ENCODE measurements at places on chromosomes 4 and X.

GRCh38 chr4:39054497-39054896 is 7.5 kb upstream of the KLHL5 start:
- no peak for DNase-seq

GRCh38 chr4:128658214-128658631 is 151.3 kb upstream of the JADE1 start:
- DNase-seq, result no peak

GRCh38 chr4:53576676-53577372 is 14.5 kb downstream of the LNX1 start:
- DNase-seq, result no peak

GRCh38 chr4:140253556-140254027 is 99.6 kb upstream of the MAML3 start:
- DNase-seq, result no peak

GRCh38 chr4:181194096-181194495 is 1049.1 kb upstream of the TENM3 start:
- DNase-seq, result no peak

DNA sequence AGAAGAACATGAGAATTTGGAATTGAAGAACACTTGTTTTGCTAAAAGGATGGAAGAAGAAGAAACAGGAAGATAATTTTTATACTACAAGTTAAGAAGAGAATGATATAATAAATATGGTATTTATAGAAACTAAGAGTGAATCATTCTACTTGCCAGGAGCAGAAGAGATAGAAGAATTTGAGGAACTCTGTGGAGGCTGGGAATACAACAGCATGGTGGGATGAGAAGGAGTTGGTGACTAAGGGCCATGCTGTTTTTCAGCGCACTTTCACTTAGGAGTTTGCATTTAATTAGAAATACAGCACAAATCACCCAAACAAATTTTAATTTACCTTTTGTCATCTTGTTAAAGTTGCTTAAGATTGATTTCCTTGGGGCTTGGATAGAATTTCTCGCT is 20.5 kb downstream of the HADH start:
- no peak for DNase-seq

DNA sequence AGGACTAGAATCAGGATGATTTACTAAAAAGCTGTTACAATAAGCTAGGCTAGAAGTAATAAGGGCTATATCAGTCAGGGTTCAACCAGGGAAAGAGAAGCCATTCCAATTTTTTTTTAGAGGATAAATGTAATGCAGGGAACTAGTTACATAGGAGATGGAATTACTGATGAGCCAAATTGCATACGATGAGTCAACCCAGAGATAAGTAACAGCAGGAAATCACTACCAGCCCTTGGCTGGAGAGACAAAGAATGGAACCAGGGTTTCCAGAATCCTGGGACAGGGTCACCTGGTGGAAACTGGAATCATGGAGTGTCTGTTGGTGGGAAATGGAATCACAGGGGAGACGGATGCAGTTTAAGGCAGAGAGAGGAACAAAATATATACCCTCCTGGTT is 13.1 kb upstream of the MAGEA4 start:
- DNase-seq, result no peak

- no peak for DNase-seq
Observed at GRCh38 chrX:130393451-130394074, 8.1 kb upstream of the GPR119 start.

GRCh38 chr4:44760142-44760898 is 34.0 kb upstream of the GNPDA2 start:
- no peak for DNase-seq

DNA sequence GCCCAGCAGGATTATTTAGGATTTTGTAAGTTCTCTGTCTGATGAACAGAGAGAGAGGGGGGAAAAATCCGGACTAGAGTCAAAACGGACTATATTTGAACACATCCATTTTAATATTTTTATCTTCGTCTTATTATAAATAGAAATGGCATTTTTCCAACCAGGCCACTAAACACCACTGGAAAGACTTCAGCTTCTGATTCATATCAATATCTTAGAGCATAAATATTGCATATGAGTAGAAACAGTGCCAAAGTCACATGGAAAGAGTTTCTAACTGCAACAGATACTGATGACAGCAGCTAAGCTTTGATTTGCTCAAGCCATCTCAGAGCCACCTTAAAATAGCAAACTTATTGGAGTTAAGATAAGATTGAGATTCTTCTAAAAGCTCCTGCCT is 456 bp downstream of the PPARGC1A start:
- DNase-seq, result no peak

GRCh38 chr4:35643661-35644060 is 600.7 kb downstream of the ARAP2 start:
- no peak for DNase-seq

GRCh38 chr4:18689308-18690115 is 668.0 kb upstream of the LCORL start:
- DNase-seq, result no peak

DNA sequence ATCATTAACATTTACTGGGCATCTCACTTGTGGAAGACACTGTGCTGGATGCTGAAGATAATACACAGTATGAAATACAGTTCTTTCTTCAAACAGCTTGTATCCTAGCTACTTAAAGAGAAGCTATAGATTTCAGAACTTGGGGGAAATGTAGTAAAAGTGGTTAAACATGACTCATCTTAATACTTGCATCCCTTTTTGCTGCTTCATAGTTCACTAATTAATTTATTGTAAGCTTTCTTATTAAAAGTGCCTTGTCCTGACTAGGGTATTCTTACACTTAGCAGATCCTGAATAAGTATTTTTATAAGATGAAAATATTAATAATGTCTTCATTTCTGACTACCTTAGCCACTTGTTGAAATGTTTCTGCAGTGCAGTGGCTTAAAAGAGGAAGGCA is 132.8 kb upstream of the STIM2 start:
- no peak for DNase-seq

DNA sequence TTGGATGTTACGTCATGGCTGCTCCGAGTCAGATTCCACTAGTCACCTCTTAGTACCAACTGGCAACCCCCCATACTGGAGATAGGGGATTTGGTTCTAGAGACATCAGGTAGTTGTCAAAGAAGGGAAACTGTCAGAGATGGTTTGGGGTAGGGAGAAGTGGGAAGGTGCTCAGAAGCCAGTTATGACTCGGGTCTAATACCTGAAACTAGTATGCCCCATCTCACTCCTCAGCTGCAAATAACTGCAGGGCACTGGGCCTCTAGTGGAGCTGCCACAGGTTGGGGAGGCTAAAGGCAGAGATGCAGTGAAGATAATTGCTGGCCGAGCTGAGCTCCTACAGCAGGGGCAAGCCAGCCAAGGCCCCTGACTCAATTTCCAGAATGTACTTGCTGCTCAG is 30.0 kb downstream of the OTUD6A start:
- DNase-seq, result no peak

- no peak for DNase-seq
Observed at GRCh38 chr4:177051473-177052060, 258.1 kb upstream of the NEIL3 start.

GRCh38 chr4:47215759-47216158 is 184.4 kb downstream of the GABRB1 start:
- no peak for DNase-seq

- DNase-seq, result no peak
Observed at GRCh38 chr4:100511896-100512295, 5.9 kb downstream of the EMCN start.

- no peak for DNase-seq
Observed at GRCh38 chr4:189787216-189788031, 153.2 kb upstream of the FRG1 start.

DNA sequence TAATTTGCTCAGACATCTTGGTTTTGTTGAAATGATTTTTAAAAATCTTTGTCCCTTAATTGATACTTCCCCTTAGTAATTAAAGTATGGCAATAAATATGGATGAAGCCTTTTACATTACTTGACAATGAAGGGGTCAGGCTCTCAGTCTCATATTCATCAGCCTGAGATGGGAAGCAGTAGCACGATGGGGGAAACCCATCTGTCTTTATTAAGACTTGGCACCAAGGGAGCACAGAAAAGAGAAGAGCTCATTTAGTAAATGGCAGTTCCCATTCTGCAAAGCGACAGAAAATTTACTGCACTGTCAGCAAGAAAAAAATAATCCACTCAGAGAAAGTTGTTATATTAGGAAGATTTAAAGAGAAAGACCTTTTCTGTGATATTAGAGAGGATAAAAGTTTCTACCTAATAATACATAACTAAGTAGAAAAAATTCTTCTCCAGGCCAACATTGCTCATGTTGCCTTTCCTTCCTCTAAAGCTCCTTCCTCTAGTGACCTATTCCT is 7.9 kb upstream of the SERTM2 start:
- DNase-seq, result no peak

GRCh38 chr4:135290136-135290535 is 1088.5 kb upstream of the PABPC4L start:
- no peak for DNase-seq

- DNase-seq, result no peak
Observed at GRCh38 chrX:13685126-13685763, 3.7 kb upstream of the RAB9A start.

- DNase-seq, result no peak
Observed at GRCh38 chrX:39275500-39276068, 474.3 kb downstream of the MID1IP1 start.

- no peak for DNase-seq
Observed at GRCh38 chrX:86369847-86370630, 221.8 kb downstream of the DACH2 start.

DNA sequence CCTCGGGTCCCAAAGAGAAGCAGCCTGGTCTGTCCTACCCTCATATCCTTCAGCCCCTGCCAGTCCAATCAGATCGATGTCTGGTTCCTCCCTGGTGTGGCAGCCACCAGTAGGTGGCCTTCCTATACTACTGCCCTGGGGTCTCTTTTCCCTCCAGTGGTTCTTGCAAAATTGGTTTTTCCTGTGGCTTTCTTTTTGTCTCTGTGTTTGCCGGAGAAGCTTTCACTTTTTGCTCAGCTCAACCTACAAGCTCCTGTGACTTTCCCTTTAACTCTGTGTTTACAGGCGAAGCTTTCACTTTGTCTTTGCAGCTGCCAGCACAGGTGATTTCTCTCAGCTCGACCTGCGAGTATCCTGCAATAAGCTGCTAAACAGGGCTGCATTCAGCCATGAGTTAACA is 46.8 kb downstream of the UGT2A3 start:
- no peak for DNase-seq

- no peak for DNase-seq
Observed at GRCh38 chr4:139791681-139792080, 126.1 kb downstream of the MGST2 start.

Measured in cardiac septum (tissue), 1 donor.